Activated CD4-positive, CD25-positive, alpha-beta regulatory T cell treated with anti-CD3 and anti-CD28 coated beads, Interleukin-2, amount 50 U/mL, for 16 hours (primary cell): ENCODE measurements at places on chromosomes 3 and 15.

GRCh38 chr3:169327546-169328356 is 335.8 kb downstream of the MECOM start:
- no peak for DNase-seq

DNA sequence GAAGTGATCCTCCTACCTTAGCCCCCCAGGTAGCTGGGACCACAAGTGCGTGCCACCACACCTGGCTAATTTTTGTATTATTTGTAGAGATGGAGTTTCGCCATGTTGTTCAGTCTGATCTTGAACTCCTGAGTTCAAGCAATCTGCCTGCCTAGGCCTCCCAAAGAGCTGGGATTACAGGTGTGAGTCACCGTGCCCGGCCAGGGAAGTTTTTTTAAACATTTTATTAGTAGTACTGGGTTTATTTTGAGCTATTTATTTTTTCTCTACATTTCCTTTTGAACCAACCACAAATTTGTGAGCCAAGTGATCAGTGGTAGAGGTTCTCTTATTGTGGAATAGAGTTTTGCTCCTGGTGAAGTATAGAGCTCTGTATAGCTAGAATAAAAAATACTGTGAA is 33.7 kb downstream of the ARMC8 start:
- no peak for DNase-seq

DNA sequence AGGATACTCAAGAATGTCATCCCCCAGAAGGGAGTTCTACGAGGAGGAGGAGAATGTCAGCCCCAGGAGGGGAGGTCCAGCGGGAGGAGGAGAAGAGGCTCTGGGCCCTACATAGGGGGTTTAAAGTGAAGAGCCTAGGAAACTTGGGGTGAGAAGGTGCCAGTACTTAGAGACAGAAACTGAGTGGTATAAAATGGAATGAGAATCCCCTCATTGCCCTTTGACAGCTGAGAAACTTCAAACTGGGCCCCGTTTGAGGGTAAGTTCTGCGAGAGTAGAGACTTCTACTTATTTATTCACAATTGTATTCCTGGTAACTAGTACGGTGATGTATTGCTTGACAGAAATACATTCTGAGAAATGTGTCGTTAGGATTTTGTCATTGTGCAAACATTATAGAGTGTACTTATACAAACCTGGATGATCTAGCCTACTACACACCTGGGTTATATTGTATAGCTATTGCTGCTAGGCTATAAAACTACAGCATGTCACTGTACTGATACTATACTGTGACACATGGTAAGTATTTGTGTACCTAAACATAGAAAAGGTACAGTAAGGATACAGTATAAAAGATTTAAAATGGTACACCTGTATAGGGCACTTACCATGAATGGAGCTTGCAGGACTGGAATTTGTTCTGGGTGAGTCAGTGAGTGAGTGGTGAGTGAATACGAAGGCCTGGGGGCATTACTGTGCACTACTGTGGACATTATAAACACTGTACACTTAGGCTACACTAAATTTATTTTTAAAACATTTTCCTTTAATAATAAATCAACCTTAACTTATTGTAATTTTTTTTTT is 62.0 kb downstream of the TSC22D2 start:
- no peak for DNase-seq

- DNase-seq: no peak
These were observed 713.7 kb upstream of the SEMA6D start for GRCh38 chr15:47003568-47003967.

- DNase-seq: no peak
These were observed 96.5 kb upstream of the PHLDB2 start for GRCh38 chr3:111762537-111762936.

- no peak for DNase-seq
These were observed 300.1 kb downstream of the NAALADL2 start for GRCh38 chr3:175159202-175159601.
